Substantia nigra (tissue), 51 donors: ENCODE measurements at places on chromosomes 1 and 21.

- DNase-seq: no peak
These were observed 52.1 kb downstream of the ARID4B start for GRCh38 chr1:235275836-235276235.

DNA sequence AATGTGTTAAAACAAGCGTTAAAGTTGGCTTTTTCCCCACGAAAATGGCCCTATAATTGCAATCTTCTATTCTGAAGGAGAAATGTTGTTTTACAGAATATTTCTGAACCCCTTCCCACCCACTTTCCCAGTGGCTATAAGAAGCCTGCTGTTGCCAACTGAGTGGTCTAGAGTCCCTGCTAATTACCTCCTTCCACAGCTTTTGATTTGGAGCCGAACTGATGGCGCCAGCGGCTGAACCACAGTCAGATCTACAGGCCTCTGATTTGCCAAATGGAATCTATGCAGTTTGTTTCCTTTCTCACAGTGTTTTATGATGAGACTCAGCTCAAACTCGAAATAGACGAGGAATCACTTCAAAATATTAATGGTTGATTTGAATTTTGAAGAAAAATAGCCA lies 76.0 kb upstream of the C1orf105 start:
- DNase-seq: no peak

- no peak for DNase-seq
These were observed 2.0 kb upstream of the COL9A2 start for GRCh38 chr1:40318970-40319621.

GRCh38 chr1:41901551-41901950 lies 17.2 kb downstream of the HIVEP3 start:
- DNase-seq: no peak

DNA sequence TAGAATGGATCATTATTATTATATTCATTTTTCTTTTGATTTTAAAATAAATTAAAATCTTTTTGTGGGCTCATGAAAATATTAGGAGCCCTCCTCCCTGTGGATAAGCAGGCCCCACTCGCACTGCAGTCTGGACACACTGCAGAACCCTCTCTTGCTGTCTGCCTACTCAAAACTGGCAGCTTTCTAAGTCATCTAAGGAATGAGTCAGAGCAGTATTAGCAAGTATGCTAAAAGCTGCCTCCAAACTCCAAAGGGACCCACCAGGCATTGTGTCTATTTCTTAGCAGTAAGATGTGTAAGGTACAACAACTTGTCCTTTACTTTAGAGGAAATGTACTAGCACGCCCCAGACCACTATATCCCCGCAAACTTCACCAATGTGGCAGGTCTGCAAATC lies 108.8 kb downstream of the SYF2 start:
- no peak for DNase-seq

DNA sequence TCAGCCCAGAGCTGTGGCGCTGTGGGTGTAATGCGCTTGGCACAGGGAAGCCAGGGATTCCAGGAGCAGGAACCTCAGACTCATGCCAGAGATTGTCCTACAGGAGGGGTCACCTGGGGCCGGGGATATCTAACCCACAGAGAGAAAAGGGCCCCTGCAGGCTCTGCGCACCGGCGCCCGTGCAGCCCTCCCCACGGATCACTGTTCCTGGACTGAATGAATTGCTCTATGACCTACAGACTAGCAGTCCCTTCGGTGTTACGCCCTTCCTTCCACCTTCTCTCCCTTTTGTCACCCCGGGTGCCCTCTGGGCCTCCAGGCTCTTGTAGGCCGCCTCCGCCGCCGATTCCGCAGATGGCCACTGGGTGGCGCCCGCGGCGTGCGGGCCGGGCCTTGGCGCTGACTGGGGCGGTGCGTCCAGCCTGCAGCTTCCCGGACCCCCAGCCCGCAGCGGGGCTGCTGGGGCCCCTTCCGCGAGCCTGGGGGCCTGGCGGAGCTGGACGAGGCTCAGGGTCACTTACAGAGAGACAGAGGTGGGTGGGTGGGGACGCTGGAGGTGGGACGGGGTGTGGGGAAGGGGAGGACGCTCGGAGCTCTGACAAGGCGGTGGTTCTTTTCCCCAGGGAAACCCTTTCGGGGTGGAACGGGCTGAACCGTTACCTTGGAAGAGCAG lies 101.3 kb downstream of the IER5 start:
- DNase-seq: peak; percentile 69

DNA sequence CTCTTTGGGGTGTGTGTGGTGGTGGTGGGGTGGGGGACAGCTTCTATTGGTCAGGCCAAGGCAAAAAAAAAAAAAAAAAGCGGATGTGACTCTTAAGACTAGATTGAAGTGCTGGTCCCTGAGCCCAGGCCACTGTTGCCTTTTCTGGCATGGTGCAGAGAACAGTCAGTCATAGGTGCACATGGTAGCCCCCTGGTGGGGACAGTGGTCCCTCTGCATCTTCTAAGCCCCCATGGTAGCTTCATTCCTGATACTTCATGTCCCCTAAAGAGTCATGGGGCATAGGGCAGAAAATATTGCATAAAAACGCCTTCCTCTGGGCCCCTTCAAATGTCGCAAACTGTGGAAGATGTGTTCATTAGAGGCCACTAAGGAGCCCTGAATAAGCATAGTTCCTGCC lies 371.8 kb downstream of the NPHP4 start:
- DNase-seq: no peak

DNA sequence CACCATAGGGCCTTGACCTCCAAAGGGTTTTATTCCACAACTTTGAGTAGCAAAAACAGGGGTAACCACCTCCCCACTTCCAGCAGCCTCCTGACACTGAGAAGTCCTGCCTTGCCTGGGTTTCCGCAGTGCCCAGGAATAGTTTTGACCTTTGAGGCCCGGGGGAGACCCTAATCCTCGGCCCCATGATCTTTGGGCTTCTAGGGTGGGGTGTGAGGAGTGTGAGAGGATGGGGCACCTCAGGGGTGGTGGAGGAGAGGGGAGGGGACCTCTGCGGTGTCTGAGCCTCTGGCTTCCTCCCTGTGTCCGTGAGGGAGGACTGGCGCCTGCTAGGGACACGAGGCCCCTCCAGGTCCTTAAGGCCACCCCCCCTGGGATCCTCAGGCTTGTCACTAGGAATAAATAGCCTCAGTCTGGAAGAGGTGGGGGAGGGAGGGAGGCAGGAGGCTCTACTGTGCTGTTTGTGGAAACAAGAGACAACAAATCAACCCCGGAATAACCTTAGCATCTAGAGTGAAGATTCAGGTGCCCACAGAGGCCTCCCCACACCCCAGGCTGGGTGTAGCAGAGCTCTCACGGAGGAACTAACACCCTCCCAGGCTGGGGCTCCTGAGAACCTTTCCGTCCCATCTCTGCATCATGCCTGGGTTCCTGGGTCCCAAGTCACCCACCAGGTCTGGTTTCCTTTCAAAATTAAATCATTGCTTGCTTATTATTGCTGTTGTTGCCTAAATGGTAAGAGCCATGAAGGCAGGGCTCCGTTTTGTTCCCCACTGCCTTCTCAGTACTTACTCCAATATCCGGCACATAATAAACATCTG lies 904 bp upstream of the FHL3 start:
- DNase-seq: no peak

DNA sequence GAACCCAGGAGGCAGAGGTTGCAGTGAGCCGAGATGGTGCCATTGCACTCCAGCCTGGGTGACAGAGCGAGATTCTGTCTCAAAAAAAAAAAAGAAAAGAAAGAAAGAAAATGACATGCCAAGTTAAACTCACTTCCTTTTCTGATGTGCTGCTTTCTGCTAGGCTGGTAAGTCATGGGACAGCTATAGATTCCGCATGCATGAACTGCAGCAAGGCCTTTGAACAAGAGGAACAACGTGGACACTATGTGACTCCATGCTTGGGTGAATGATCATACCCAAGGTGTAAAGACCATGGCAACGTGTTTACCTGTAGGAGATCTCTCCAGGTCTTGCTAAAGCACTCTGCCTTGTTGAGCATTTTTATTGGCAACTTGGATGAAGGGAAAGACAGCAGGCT lies 10.3 kb upstream of the TTF2 start:
- no peak for DNase-seq

GRCh38 chr1:10302416-10302815 lies 92.0 kb downstream of the KIF1B start:
- DNase-seq: no peak

DNA sequence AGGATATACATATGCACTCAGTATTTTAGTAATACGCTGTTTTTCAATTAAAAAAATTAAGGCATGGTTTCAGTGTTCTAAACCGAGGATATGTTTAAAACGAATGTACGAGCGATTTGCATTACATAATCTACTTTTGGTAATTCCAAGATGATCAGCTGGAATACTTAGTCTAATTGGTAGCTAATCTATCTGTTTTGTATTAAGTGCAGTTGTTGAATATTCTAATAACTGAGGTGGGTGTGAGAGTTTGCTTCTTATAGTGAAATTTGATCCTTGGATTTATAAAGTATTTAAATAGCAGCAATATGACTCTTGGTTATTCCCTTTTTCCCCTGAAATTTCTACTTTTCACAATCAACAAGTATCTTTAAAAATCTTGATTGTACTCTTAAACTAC lies 1.3 kb downstream of the RNF2 start:
- no peak for DNase-seq

DNA sequence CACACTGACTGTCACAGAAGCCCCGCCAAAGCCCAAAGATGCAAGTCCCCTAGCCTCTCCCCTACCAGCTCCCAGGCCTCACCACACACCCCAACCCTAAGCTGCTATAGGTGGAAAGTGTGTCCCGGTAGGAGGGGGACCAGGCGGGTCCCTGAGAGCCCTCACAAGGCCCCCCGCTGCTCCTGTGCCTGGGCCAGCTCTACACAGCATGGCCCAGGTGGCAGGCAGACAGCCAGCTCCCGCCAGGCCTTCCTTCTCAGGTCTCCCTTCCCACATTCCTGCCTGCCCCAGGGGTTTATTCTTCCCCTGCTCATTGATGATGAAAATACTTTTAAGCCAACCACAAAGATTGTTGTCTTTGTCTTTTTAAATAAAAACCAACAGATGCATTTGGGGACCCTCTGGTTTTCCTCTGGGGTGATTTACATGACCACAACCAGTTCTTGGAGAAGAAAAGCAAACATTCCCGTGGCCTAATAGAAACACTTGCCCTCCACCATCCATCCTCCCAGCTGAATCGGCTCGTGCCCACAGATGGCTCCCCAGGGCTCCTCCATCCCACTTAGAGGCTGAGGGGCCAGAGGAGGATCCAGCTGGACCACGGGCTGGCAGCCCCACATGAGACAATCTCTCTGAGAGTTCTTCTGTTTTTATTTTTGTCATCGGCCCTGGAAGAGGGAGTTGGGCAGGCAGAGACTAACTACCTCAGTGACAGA lies 93.1 kb downstream of the DMRTB1 start:
- DNase-seq: no peak

DNA sequence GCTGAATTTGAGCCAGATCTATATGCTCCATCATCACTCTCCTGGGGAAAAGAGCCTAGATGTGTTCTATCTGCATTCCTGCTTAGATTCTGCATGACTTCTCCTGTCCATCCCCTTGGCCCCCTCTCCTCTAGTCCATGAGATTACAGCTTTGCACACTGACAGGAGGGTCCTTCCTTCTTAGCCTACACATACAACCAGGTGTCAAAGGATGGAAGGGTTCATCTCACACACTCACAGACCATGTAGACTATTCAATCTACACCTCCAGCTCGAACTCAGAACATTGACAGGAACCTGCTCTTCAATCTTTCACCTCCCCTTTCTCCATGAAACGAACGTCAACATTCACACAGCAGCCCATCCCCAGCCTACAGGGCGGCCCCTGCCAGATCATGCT lies 13.8 kb downstream of the C1orf116 start:
- no peak for DNase-seq

- DNase-seq: no peak
These were observed 41.8 kb upstream of the PWP2 start for GRCh38 chr21:44065428-44065827.

- DNase-seq: no peak
These were observed 153.4 kb downstream of the ETS2 start for GRCh38 chr21:38958940-38959691.

GRCh38 chr1:101044259-101044658 lies 18.7 kb upstream of the DPH5 start:
- DNase-seq: no peak

DNA sequence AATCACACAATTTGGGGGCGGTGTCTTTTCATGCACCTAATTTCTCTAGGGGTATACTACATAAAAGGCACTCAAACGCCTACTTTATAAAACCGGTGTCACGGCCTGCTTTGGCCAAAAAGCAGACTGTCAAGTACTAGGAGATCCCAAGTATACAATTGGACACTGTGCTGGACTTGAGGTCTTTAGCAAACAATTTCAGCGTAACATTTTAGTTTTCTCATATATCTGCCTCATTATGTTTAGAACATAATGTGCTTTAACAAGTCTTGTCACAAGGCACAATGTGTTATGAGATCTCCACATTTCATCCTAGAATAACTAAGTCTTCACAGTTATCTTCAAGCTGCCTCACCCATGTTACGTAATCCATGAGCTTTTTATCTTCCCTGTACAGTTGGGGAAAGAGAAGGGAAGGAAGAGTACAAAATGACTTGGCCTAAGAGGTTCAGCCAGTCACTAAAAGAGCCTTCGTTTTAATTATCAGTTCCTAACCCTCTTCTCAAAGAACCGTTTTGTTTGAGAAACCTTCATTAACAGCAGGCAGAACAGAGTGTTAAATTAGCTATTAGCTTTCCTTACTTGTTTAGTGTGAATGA lies 1.7 kb downstream of the SSX2IP start:
- DNase-seq: no peak

DNA sequence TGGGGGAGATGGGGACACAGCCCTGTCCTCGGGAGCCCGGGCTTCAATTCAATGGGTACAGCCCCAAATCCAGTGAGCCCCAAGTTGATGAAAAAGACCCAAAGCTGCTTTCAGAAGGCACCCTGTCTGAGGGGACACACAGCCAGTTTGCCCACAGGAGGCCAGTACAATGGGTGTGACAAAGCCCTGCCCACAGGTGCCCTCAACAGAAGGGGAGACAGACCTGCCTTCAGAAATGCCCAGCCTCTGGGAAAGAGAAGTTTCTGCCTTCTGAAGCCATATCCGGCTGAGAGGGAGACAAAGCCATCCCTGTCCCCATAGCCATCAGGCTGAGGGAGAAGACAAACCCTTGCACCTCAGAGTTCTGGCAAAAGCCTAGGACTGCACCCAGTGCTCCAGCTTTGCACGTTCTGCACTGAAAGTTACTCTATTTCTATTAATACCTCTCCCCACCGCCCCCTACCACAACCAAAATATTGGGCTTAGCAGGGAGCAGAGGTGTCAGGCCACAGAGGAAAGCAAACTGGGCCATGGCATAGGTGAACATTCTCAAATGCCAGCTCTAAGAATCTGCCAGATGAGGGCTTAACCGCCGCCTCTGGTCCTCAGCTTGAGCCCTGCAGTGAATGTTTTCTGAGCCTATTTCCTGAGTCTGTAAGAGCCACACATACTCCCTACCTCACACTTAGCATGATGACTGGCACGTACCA lies 18.0 kb upstream of the PTAFR start:
- no peak for DNase-seq
